ENCODE measurements at places on chromosomes 16 and 17.
A peak's percentile ranks its signal among the peaks of the same experiment; 100 is the strongest.

- no peak for DNase-seq
These were observed 36.9 kb downstream of the ERN1 start for GRCh38 chr17:64092952-64093451.

DNA sequence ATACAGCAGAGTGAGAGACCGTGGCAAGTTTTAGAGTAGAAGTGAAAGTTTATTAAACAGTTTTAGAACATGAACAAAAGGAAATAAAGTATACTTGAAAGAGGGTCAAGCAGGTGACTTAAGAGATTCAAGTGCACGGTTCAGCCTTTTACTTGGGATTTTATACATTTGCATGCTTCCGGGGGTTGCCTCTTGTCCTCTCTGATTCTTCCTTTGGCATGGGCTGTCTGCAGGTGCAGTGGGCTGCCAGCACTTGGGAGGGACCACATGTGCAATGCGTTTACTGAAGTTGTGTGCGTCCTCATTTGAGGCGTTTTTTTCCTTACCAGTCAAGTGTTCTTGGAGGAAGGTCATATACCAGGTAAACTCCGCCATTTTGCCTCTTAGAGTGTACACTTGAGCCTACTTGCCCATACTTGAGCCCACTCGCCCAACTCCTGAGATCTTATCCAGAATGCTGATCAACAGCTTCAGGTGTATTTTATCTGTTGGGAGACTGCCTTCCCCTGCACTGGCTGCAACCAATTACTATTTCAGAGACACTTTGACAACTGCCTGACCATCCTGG lies 195.2 kb downstream of the IRX5 start:
- no peak for DNase-seq

GRCh38 chr16:23072769-23073549 lies 76.3 kb downstream of the USP31 start:
- no peak for DNase-seq

DNA sequence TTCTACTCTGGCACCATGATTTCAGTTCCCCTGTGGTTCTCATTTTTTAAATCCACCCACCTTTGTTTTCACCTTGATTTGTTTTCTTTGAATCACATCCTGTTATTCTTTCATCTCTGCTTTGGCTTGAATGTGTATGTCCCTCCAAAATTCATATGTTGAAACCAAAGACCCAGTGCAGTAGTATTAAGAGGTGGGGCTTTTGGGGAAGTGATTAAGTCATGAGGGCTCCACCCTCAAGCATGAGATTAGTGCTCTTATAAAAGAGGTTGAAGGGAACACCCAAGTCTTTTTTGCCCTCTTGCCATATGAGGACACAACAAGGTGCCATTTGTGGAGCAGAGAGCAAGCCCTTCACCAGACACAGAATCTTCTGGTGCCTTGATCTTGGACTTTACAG lies 382.3 kb downstream of the SLC39A11 start:
- DNase-seq = no peak

DNA sequence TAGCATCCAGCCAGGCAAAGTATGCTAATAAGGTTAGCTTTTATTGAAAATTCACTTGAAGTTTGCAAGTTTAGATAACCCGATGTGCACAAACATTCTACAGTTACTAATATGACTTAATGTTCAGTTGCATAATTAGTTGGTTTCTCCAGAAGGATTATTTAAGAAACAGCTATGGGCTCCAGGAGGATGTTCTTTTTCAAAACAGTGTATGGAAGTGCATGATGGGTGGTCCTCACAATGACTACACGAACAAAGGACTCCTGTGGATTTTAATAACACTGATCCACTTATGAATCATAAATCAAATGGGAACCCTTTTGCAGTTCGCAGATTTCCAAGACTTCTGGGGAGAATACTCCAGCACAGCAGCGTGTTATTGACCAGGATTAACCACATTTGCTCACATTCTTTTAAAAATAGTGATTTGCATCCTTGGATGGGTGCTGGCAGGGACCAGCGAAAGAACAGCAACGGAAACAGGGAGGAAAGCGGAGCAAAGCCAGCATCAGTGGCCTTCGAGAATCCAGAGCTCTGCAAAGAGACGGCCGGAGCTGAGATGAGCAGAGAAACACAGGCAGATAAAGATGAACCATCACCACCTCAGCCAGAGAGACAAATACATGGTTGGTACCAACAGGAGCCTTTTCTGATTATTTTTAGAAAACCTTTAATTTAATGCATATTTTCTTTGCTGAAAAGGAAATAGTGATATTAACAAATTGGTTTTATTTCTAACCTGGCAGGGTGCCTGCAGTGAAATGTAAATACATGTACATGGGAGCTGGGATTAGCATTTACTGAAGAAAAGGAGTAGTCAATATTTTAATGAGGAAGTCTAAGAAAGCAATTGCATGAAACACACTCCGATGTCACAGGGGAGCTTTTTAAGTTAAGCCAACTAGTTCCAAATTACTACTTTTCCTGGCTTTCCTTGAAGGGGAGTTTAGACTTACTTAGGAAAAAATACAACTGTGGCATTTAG lies 623.2 kb upstream of the ZFHX3 start:
- DNase-seq = no peak

GRCh38 chr17:18314059-18314730 lies 599 bp downstream of the TOP3A start:
- no peak for DNase-seq

DNA sequence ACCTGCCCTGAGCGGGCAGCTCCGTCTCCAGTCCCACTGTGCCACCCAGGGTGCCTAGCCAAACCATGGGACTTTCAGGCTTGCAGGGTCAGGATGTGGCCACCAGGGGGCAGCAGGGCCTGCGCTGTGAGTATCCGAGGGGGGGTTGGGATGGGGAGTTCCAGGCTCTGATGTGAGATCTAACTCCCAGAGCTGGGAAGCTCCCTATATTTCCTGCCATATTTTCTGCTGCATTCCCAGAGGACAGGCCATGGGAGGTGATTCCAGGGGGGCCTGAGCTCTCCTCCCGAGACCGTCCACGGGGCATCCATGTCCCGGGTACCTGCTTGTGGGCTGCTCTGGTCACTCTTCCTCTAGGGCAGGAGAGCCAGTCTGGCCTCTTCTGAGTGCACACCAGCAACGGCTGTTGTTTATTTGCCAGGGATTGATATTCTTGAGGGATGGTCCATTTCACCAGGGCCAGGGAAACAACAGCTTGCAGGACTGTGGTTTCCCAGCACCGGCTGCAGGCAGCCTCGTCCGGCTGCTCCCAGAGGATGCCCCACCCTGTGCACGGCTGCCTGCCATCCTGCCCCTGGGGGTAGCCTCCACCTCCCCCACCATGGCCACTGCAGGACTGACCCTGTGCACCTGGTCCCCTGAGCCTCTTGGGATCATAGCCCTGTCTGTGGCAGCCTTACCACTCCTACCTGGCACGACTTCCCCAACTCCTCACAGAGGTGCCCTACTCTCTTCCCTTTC lies 1.2 kb downstream of the GPR142 start:
- peak; percentile 87 for DNase-seq

DNA sequence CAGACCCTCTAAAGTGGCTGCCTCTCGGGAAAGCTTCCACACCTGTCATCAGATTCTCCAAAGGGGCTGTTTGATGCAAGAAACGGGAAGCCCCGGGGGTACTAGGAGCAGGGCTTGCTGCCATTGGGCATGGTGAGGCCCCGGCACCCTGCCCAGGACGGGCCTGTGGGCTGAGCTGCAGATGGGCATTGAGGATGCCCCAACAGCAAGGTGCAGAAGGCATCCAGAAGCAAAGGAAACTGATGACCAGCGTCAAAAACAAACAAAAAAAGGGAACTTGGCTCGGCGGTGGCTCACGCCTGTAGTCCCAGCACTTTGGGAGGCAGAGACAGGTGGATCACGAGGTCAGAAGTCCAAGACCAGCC lies 1.5 kb upstream of the LIMD2 start:
- DNase-seq = no peak

DNA sequence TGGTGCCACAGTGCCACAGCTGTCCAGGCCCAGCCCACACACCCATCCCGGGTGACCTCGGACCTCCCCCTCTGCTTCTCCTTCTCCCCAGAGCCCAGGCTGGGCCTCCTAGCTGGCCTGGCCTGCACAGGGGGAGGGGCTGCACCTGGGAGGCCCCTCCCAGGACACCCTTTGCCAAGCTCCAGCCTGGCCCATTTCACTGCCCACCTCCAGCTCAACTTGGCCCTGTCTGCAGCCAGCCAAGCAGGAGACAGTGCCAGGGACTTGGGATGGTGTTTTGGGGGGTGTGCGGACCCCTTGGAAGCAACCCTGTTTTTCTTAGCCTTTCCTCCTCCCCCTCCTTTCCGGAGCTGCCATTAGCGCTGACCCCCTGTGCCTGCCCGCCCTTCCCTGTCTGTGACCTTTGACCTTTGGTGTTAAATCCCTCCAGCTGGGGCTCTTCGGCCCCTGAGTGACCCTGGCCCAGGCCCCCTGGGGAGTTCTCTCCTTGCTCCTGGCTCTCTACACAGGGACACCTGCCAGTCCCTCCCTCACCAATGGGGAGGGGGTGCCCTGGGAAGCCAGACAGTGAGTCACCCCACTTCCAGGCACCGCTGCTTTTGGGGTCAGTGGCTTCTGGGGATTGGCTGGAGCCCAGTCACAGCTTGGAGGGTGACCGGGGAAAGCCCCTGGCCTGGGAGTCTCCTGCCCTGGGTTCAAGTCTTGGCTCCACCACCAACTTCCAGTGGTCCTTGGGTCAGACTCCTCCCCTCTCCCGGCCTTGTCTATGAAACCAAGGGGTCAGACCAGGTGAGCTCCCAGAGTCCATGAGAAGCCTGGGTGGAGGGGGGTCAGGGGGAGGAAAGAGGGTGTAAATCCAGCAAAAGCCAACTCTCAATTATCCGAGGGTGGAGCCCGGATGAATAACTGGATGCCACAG lies 1.9 kb downstream of the GLIS2 start:
- no peak for DNase-seq

GRCh38 chr17:45092911-45093430 lies 31.9 kb downstream of the NMT1 start:
- no peak for DNase-seq

- DNase-seq = peak; percentile 83
These were observed 23.4 kb downstream of the GJD3 start for GRCh38 chr17:40340880-40341807.

- no peak for DNase-seq
These were observed 501.6 kb upstream of the PSMD7 start for GRCh38 chr16:73794994-73795393.

GRCh38 chr16:84732674-84733352 lies 33.0 kb downstream of the USP10 start:
- no peak for DNase-seq
